ENCODE measurements at places on chromosomes 7 and 10.
A peak's percentile ranks its signal among the peaks of the same experiment; 100 is the strongest.

DNA sequence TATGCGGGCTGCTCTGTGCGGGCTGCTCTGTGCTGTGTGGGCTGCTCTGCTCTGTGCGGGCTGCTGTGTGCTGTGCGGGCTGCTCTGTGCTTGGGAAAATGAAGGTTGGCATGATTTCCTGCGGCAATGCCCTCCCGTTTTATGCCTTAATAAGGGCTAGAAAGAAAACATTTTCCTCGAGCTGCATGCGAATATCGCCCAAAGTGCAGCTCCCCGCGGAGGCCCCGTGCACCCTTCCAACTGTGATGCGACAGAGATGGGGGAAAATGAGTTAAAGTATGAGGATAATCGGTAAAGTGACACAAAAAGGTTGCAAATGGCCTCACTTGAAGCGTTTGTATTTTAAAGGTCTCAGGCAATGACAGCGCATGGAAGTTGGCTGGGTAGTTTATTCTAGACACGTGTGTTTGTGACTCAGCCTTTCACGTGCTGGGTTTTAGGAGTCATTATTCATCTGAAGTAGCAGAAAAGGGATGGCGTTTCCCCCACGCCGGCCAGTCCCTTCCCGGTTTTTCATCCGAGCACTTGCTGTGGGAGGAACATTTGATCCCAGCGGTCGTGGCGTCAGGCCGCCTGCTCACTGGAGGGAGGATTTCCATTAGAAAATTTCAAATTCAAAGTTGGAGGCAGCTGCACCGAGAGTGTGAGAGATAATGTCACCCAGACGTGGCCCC is 220.7 kb downstream of the ADARB2 start:
- no peak for DNase-seq

GRCh38 chr10:113625461-113626186 is 38.2 kb downstream of the NRAP start:
- no peak for DNase-seq

- no peak for DNase-seq
These were observed 23.0 kb downstream of the AMZ1 start for GRCh38 chr7:2710901-2711551.

GRCh38 chr7:30474893-30475292 is 3.7 kb downstream of the NOD1 start:
- no peak for DNase-seq

GRCh38 chr10:55310143-55310542 is 509.1 kb upstream of the PCDH15 start:
- no peak for DNase-seq

- no peak for DNase-seq
These were observed 7.0 kb downstream of the EBF3 start for GRCh38 chr10:129956876-129957673.

GRCh38 chr10:110529596-110530011 is 31.9 kb downstream of the DUSP5 start:
- DNase-seq: no peak

DNA sequence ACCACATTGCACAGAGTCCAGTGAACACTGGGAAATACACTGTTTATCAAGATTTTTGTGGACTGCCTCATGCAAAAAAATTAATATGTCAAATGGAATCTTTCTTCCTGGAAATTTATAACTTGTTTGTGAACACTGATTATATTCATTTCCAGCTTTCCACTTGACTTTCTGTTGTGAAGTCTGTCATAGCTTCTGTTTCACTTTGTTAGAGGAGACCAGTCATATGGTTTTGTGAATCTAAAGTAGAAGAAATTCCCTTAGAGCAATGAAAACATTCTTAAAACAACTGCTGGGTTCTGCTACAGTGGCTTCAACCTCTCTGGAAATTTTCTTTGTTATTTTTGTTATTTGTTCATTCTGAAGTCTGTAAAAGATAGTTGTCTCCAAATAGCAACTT is 349.5 kb upstream of the NFE2L3 start:
- no peak for DNase-seq

DNA sequence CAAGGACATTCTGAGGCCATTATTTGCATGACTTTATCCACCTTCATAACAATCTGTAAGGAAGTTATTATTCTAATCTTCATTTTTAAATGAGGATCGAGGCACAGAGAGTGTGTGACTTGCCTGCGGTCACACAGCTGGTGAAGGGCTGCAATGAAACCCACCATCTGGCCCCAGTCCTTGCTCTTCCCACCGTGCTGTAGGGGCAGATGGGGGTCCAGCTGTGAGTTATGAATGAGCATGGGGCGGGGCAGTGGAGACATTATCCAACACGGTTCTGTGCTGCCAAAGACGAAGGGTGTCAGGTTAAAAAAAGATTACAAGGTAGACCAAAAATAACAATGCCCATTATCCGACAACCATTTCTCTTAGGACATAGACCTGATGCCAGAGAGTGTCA is 417.5 kb upstream of the MGMT start:
- DNase-seq: no peak

DNA sequence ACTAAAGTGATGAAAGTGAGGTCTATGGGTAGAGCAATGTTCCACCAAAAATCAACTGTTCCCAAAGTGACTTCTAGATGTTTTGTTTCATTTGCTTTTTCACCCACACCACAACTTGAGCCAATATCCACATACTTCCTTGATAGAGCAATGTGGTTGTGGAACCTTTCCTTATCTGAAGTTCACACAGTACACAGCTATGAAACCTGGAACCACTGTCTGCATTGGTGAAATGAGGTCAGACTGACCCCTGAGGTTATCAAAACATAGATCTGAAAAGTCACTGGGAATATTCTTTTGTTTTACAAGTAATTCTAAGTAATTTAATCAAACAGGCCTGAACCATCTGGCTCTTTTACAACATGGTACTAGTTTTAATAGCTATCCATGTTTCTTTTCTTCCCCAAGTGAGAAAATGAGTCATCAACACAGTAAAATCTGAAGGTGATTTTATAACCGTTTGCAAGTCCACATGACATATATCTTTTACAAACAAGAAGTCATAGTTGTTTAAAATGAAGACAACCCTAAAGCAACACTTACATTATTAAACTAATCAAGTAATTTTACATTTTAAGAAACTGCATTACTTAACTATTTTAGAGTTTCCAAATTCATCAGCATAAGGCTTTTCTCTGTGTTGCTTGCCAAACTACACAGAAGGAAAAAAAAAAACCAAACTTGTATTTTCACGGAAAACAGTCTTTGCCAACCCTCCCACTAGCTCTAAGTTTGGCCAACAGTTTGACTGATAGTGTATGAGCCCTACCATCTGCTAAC is 80.3 kb downstream of the LRRC17 start:
- no peak for DNase-seq

- DNase-seq: no peak
These were observed 58.2 kb downstream of the RBM33 start for GRCh38 chr7:155702616-155703015.

GRCh38 chr10:7412237-7412927 is 1.5 kb upstream of the SFMBT2 start:
- peak; percentile 63 for DNase-seq

DNA sequence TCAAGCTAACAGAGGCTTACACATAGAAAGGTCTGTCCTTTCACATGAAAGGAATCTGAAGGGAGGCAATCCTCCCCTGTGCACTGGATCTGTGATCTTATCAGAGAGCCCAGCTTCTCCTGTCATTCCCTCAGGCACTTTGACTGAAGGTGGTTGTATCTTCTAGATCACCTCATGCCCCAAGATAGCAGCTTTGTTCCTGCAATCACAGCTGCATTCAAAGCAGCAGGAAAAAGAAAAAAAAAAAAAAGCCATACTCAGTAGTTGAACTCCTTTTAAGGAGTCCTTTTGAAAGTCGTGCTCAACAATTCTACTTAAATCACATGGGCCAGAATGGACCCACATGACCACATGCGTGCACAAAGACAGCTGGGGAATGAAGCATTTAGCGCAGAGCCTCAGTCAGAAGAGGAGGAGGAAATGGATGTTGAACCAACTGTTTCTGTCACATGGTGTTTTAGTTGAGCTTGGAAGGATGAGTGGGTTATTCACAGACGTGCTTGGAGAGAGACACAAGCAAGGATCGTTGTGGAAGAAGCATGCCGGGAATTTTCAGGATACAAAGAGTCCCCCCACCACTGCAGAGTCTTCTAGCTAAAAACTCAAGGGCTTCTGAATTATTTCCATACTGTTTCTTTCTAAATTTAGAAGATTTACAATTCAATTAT is 13.0 kb upstream of the PFKP start:
- DNase-seq: no peak

DNA sequence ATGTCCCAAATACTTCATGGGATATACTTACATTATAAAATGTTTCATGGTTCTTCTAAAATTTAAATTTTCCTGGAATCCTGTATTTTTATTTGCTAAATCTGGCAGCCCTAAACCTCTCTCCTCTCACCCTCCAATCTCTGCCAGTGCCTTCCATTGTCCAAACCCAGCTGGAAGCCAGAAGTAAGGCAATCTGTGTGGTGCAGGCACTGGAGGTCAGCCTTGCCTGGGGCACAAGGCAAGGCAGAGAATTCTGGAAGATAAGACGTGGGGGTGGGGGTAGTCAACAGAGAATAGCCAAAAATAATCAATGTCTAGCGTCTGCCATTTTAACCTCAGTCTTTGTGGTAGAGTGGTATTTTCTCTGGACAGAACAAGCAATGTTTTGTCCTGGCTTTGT is 381.7 kb downstream of the GPAM start:
- DNase-seq: no peak

- no peak for DNase-seq
These were observed 41.3 kb upstream of the HPSE2 start for GRCh38 chr10:99276848-99277486.

GRCh38 chr7:4823441-4824119 is 38.2 kb downstream of the PAPOLB start:
- DNase-seq: no peak

DNA sequence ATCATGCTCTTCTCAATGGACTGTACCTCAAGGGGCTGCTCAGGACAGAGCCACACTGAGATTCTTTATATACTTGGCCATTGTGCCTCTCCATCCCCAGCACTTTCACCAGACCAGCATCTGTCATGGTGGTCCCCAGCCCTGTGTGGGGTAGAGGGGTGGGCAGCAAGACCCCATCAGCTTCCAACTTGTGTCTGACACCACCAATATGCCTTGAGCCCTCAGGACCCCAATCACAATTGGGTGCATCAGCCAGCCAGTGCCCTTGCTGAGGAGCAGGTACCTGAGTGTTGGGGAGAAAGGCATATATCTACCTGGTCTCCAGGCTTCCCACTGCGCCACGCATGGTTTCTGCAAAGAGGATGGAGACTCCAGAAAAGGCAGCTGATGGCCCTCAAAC is 56.3 kb downstream of the GRID1 start:
- no peak for DNase-seq

DNA sequence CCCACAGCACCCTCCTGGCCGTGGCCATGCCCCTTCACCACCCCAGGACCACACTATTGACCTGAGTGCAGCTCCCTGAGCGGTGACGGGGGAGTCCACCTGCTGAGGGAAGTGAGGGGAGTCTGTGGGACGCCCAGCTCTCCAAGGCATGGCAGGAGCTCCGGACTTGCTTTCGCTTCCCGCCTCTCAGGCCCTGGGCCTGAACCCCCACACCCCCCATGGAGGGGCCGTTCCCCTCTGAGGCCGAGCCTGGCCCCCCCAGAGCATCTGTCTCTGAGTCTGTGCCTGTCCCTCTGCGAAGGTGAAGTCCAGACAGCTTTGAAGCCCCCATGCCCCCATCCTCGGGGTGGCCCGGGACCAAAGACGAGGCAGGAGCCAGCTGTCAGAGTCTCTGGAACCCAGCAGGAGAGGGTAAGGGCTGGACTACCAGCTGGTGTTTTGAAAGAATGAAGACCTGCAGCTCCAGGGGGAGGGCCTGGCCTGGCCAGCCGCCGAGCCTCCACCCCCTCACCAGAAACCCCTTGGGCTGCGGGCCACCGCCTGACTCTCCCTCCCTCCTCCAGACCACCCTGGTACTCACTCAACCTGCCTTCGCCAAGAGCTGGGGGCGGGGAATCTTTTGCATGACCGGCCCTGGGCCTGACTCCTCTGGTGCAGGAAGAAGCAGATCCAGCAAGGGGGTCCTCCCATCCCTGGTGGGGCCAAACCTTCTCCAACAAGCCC is 114.0 kb downstream of the PDGFA start:
- peak; percentile 6 for DNase-seq

- DNase-seq: no peak
These were observed 149.8 kb upstream of the PRKCQ start for GRCh38 chr10:6729861-6730344.

GRCh38 chr10:103069453-103070331 is 123.4 kb downstream of the NT5C2 start:
- peak; percentile 71 for DNase-seq

DNA sequence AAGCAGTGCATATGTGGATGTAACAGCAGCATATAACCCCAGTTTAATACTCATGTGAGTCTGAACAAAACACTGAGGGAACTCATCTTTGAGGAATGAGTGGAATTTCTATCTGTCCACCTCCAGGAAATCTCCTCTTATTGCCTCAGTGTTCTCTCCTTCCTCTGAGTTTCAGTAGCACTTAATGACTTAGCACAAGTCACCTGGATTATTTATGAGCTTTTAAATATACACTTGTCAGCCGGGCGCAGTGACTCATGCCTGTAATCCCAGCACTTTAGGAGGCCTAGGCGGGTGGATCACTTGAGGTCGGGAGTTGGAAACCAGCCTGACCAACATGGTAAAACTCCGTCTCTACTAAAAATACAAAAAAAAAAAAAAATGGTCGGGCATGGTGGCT is 4.3 kb downstream of the LRRC20 start:
- no peak for DNase-seq

- peak; percentile 77 for DNase-seq
These were observed at the start of gene PLAU for GRCh38 chr10:73910764-73911552. Gene PLAU, plus strand, starts transcription at chr10:73911132. Its CDS starts 424 bp downstream, at chr10:73911556.

GRCh38 chr7:128398016-128398840 is 11.6 kb downstream of the IMPDH1 start:
- DNase-seq: peak; percentile 64

GRCh38 chr7:152521420-152522337 is 85.9 kb upstream of the KMT2C start:
- DNase-seq: no peak

DNA sequence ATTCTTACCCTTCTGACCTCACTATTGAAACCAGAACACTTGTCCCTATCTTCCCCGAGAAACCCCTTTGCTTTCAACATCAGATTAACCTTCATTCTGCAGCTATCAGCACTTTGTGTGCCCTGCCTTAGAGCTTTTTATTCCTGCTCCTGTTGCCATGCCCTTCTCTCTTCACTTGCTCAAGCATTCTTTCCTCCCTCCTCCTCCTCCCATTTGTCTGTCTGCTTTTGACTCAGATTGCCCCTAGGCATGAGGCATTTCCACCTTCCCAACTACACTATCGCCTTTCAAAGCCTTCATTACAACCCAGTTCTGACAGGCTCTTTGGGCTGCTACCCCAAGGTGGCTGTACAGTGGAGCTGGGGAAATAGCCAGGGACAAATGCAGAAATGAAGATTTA is 143.3 kb downstream of the SLC25A13 start:
- no peak for DNase-seq

- DNase-seq: no peak
These were observed 158.5 kb downstream of the TRIL start for GRCh38 chr7:28799619-28800018.

- no peak for DNase-seq
These were observed 66.2 kb upstream of the PDGFA start for GRCh38 chr7:585873-586272.

DNA sequence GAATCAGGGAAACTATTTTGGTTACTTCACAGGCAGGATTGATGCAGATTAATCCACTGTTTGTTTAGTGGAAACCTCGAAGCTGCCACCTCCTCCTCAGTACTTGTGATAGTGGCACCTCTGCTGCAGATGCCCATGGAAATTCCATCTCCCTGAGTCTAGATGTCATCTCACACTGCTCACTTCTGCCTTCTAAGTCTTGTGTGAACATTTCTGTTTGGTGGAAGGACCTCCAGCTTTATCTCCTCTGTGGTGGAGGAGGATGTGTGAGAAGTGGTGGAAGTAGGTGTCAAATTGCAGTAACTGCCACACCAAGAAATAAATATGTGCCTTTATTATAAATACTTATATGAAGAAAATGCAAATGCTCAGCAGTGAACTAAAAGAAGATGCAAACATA is 25.8 kb upstream of the GPR141 start:
- no peak for DNase-seq
